ENCODE measurements at places on chromosomes 2 and 18.

DNA sequence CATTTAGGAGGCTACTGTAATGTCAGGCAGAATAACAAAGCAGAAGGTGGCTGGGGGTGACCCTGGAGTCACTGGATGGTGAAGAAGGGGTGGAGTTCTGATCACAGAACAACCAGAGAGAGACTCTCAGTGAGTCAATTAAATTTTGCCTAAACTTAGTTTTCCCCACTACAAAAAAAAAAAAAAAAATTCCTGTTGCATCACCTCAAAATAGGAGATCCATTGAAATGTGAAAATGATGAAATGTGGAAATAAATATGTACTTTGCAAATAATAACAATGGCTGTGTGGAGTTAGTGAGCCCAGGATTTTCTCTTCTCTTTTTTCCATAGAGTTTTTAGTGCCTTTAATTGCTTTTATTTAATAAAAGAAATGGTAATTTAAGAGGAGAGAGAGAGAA, 165.5 kb downstream of the GFPT1 start:
- DNase-seq, result no peak

GRCh38 chr2:106161341-106161740, 32.8 kb downstream of the UXS1 start:
- no peak for DNase-seq

- no peak for DNase-seq
Observed at GRCh38 chr2:121101093-121101715, 183.8 kb downstream of the TFCP2L1 start.

DNA sequence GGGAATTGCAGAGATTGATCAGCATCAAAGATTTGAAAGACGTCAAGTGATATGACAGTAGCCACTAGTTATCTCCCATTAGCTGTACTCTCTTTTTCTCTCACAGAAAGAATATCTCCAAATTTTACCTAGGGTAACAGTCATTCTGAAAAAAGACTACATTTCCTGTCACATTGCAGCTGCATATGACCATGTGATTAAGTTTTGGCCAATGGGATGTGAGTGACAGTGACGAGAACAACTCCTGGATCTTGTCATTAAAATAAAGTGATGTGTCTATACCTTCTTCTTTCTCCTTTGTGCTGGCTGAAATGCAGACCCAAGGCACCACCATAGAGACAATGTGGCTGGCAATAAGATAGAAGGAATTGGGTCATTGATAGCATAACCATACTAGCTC, 10.5 kb upstream of the NEUROD1 start:
- no peak for DNase-seq

- no peak for DNase-seq
Observed at GRCh38 chr2:208783184-208783583, 376.6 kb downstream of the PTH2R start.

DNA sequence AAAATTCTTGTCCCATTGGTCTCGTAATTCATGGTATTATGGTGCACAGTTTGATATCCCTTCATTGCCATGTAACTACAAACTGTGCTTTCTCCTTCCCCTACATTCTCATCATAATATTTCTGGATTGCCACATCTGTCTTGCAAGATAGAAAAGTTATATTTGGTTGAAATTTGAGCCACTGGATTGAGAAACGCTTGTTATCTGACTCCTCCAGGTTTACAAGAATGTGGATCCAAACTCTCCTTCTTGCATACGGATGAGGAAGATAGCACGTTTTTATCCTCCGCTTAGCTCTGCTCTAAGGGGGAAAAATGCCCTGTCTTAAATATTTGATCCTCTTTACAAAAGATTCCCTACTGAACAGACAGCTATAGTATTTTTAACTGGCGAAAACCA, 438.2 kb downstream of the TSN start:
- no peak for DNase-seq
